ENCODE measurements at places on chromosomes 1 and 21.

DNA sequence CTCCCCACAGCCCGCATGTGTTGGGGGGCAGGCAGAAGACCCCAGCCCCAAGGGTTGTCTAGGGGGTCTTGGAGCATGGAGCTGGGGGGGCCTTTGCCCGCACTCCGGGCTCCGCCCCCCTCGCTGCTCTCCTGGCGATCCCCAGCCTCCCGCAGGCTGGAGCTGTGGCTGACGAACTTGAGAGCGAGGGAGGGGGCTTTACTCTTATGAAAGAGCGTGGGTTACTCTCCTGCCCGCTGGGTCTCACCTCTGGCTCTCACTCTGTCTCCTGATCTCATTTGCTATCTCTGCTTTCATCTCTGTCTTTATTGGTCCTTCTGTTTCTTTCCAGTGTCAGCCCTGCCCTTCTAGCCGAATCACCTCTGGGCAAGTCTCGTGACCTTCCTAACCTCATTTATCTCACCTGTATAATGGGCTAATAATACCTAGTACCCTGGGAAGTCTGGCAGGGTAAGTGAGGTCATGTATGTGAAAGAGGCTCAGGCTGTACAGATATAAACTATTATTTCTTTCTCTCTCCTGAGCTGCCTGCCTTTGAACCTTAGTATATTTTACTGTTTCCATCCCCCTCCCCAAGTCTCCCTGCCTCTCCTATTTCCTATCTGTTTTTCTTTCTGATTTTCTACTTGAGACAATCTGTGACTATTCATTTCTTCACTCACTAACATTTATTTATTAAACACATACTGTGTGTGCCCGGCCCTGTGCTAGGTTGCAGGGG is 731 bp downstream of the EFNA4 start:
- DNase-seq = no peak

DNA sequence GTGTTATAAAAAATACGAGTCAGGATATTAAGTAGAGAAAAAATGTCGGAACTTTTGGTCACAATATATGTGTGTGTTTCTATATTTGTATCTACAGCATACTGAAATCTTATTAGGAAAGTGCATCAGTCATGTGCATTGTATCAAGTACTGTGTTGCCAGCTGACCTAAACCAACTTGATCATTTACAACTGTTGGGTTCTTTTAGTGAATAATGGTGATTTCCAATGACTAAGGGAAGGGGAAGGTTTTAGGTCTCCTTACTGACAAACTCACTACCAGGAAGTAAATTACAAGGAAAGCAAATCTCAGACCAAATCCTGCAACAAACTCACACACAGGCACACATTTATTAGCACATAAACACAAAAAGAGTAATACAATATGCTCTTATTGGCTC is 142.7 kb downstream of the TSEN15 start:
- no peak for DNase-seq

GRCh38 chr1:39105841-39106765 is 80.0 kb downstream of the NDUFS5 start:
- no peak for DNase-seq

GRCh38 chr1:31837451-31838158 is 21.8 kb upstream of the SPOCD1 start:
- DNase-seq = no peak

DNA sequence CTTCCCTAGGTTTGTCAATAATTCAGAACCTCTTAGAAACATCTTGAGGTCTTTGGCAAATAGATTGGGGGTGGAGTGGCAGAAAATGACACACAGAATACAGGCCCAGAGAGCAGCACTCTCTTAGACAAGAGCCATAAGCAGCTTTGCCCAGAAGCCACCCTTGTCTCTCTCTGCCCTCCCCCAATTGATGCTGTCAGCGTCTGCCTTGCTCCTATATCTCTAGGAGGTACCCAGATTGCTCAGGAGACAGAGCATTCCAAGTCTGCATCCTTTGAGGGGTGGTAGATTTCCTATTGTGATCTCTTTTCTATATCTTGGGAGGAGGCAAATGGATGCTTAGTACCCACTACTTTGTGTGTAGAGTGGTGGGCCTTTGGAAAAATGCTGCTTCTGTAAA is 1.8 kb downstream of the RGL1 start:
- DNase-seq = no peak

- DNase-seq = no peak
Measured at GRCh38 chr1:178283409-178283808, 189.5 kb downstream of the RASAL2 start.

DNA sequence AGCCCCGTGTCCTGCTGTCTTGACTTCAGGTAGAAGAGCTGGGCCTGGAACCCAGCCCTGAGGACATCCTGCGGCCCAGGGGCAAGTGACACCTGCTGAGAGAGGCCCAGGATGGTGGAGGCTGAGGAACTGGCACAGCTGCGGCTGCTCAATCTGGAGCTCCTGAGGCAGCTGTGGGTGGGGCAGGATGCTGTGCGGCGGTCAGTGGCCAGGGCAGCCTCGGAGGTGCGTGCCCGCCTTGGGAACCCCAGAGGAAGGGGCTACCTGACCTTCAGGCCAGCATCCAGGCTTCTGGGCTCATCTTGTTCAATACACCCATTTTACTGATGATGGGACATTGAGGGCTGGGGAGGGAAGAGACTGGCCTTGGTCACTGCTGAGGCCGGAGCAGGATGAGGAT is 2.3 kb downstream of the MIIP start:
- no peak for DNase-seq

GRCh38 chr1:48841966-48842365 is 65.3 kb upstream of the BEND5 start:
- no peak for DNase-seq

- DNase-seq = peak; percentile 12
Measured at GRCh38 chr1:225987491-225988316, 11.4 kb downstream of the SDE2 start.

GRCh38 chr21:45618846-45619485 is 24.6 kb upstream of the PCBP3 start:
- no peak for DNase-seq

GRCh38 chr1:173663159-173663558 is 6.5 kb downstream of the ANKRD45 start:
- DNase-seq = no peak

- no peak for DNase-seq
Measured at GRCh38 chr1:203278885-203279406, 26.4 kb upstream of the BTG2 start.

DNA sequence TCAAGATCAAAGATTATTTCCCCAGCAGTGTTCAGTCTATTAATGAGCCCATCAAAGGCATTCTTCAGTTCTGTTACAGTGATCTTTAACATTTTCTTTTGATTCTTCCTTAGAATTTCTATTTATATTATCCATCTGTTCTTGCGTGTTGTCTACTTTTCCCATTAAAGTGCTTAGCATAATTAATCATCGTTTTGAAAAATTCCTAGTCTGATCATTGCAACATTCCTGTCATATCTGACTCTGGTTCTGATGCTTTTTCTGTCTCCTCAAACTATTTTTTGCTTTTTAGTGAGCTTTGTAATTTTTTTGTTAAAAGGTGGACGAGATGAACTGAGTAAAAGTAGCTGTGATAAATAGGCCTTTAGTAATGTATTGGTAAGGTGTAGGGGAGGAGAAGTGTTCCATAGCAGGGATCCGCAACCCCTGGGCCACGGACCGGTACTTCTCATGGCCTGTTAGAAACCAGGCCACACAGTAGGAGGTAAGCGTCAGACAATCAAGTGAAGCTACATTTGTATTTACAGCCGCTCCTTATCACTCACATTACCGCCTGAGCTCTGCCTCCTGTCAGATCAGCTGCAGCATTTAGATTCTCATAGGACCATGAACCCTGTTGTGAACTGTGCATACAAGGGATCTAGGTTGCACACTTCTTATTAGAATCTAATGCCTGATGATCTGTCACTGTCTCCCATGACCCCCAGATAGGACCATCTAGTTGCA is 163.3 kb downstream of the PIK3R3 start:
- no peak for DNase-seq

GRCh38 chr1:169105434-169106094 is 926 bp upstream of the ATP1B1 start:
- no peak for DNase-seq

DNA sequence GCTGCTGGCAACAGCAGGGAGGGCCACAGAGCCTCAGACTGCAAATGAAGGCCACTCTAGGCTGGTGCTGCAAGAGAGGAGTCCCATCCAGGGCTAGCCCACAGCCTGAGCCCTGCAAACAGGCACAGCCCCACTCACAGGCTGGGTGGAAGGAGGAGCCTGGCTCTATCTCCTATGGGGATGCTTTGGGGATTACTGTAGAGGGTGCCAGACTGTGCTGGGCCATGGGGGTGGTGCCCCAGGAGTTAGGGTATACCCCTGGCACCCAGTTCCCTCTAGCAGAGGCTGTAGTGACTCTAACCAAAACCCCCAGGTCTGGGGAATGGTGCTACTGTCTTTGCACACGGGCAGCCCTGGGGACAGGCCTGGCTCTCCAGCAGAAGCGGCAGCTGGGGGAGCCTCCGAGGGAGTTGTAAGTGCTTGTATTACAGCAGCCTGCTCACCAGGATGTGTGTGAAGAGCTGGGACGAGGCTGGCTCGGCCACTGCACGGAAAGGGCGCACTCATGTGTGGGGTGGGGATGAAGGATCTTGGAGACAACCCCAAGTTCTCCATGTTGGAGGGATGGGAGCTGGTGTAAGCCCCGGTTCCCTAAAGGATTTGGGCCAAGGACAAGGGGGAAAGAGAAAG is 23.4 kb upstream of the EVA1B start:
- DNase-seq = no peak

DNA sequence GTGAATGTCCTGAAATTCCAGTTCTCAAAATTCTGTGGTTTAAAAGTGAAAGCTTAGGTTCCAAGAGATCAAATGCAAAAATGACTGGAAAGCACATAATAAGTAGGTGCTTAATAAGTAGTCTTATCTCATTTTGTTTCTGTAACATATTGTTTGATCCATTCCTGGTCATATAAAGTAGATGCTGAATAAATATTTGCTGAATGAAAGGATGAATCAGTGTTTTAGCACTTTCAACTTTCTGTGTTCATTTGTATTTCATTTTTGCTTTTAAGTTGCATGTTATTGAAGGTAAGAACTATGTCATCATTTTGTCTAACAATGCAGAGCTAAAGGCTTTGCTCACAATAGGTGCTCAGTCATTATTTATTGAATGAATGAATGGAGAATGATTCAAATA is 6.3 kb downstream of the MAST2 start:
- no peak for DNase-seq

DNA sequence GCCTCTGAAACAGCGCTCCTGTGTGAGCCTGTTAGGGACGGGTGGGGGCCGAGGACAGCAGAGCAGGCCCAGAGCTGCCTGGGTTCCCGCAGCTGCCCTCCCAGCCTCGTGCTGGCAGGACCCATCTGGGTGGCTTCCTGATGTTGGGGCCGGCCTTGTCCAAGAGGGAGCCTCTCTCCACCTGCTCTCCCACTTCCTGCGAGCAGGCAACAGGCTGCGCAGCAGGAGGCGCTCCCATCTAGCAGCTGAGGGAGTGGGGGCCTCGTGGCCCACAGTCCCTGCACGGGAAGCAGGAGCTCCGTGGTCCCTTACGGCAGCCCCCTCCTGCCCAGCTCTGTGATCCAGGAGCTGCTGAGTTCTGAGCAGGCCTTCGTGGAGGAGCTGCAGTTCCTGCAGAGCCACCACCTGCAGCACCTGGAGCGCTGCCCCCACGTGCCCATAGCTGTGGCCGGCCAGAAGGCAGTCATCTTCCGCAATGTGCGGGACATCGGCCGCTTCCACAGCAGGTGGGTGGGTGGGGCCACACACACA is 68.0 kb downstream of the TRIM11 start:
- no peak for DNase-seq

DNA sequence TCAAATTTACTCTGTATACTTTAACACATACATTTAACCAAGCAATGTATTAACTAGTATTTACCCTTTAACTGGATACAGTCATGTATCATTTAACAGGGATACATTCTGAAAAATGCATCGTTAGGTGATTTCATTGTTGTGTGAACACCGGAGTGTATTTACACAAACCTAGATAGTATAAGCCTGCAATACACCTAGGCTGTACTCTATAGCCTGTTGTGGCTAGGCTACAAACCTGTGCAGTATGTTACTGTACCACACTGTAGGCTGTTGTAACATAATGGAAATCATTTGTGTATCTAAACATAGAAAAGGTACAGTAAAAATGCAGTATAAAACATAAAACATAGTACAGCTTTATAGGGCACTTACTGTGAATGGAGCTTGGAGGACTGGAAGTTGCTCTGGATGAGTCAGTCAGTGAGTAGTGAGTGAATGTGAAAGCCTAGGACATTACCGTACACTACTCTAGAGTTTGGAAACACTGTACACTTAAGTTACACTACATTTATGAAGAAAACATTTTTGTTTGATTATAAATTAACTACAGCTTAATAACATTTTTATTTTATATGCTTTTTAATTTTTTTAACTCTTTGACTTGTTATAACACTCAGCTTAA is 21.3 kb downstream of the RGS4 start:
- no peak for DNase-seq

- DNase-seq = peak; percentile 42
Measured at GRCh38 chr1:53639251-53639763, 99.7 kb downstream of the GLIS1 start.

DNA sequence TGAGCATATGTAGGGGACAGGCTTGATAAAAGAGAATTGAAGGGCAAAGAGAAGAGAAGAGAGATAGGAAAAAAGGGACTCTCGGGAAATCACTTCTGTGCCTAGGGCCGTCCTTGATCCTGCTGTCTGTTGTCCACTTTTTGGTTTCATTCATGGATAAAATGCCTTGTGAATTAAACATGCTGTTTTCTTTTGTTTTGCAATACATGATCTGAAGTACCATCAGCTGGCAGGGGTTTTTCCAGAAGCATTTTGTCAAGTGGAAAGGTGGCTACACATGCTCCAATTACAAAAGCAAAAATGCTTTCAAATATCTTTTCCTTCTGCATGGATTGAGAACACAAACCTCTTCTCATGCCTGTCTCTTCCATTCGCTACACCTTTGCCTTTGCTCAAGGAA is 361.7 kb downstream of the PDE4B start:
- no peak for DNase-seq

GRCh38 chr1:116570358-116571214 is at the start of gene CD58:
TSS of gene CD58 (minus strand) at chr1:116571026. CDS start at chr1:116570972, 54 bp downstream.
- DNase-seq = peak; percentile 62

Data from GM04504 (cell line).